NCI-H526 treated with DMSO at 0.1 percent for 48 hours (cell line): ENCODE measurements at places on chromosomes 2 and 18.

GRCh38 chr2:231613331-231613662 is 20.6 kb downstream of the TEX44 start:
- DNase-seq: peak; percentile 84

DNA sequence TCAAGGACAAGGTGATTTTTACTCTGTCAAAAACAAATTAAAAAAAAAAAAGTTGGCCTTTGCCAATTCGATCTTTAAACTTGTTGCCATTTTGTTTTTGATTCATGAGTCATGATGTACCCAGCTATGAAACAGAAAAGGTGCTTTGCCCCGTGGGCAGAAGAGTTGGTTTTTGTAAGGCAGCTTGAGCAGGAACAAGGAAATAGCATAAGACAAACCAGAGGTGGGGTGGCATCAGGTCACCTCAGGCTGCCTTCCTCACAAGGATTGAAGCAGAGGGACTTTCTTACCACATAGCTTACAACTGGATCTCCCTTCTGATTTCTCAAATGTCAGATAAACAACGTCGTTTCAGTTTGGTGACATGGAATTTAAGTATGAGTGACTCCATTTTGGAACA is 123.8 kb downstream of the ARL4C start:
- no peak for DNase-seq

GRCh38 chr18:22006458-22006857 is 162.9 kb upstream of the GATA6 start:
- no peak for DNase-seq

DNA sequence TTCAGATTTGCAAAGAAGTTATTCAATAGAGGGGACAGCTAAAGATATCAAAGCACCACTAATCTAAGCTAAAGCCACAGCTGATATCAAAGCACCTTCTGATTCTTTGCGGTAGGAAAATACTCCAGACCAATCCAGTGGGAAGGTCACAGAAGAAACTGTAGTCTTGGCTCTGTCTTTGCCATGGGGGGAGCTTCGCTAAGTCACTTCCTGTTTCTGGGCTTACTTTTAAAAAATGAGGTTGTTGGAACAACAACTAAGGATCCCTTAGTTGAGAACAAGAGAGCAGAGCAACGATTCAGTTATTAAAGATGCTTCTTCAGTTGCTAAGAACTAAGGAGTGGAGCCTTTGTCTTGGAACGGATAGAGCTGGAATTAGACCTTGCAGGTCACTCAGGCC is 12.2 kb downstream of the LPIN1 start:
- DNase-seq: no peak

DNA sequence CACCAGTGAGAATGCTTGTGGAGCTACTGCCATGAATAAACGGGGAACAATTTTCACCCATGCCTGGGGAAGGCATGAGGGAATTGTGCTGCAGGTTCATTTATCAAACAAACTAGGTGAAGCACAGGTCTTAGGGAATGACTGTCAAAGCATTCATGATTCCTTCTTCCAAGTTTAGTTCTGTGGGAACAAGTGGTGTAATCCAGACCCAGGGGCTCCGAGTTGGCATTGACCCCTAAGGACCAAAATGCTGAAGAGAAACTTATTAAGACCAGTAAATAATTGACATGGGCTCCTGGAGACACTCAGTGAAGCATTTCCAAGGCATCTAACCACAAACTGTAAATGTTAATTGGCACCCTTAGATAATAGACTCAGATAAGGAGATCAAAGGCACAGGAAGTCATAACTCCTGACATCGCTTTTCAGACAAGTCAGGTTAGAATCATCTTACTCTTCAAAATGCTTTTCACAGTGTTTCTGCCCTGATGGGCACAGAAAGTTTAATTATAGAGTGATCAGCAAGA is 96.9 kb downstream of the SPP2 start:
- DNase-seq: peak; percentile 24

- DNase-seq: no peak
Observed at GRCh38 chr2:172387361-172387760, 40.0 kb upstream of the ITGA6 start.

GRCh38 chr2:223232285-223232684 is 180.3 kb downstream of the KCNE4 start:
- DNase-seq: no peak

GRCh38 chr2:217941886-217942728 is 60.7 kb downstream of the TNS1 start:
- DNase-seq: no peak

DNA sequence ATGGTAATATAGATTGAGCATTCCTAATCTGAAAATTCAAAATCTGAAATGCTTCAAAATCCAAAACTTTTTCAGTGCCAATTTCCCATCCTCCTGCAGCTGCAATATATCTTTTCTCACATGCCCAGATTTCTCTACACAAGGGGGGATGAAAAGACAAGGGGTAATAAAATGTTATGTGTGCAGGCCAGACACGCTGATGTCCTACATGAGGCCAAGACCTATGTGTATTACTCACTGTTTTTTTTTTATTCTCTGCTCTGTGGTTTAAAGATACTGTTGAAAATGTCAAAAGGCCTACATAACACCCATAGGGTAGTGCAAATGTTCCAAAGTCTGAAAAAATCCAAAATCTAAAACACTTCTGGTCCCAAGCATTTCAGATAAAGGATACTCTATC is 41.2 kb upstream of the CWC22 start:
- DNase-seq: no peak

GRCh38 chr2:68544811-68545210 is 77.4 kb downstream of the APLF start:
- no peak for DNase-seq

DNA sequence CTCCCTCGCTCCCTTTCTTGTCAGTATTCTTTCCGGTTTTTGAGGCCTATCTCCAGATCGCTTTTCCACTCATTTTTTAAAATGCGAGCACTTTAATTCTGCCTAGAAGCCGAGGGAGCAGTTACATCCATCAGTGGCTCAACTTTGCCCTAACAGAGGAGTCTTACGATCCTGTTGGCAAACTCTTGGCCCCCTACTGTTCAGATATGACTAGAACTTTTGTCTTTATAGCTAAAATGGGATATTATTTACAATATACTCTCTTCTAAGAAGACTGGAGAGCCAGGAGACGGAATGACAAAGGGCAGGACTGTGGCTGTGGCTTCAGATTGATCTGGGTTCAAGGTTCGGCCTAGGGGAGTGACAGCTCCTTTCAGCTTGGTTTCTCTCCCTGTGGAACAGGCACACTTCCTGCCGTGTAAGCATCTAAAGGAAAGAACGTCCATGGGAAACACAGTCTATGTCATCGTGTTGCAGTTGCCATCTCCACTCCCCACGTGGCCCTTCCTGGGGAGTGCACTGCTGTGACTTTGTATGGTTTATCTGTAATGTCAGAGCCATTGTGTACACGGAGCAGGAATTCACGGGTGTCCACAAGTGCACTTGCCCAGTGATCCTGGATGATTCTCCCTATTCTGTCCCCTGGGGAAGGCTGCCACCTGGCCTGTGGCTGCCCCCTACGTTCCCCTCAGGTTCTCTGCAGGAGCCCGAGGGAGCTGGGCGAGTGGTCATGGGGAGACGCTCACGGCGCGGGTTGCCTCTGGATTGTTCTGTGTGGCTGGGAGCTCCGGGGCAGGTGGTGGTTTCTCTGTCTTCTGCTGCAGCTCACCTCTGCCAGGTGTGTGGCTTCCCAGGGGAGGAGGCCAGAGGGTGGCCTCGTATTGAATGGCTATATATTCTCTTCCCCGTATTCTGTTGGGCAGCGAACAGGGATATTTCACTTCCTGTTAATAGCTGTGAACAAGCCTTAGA is 222.0 kb downstream of the LDLRAD4 start:
- DNase-seq: peak; percentile 36

GRCh38 chr2:73006969-73007710 is 64.4 kb downstream of the SFXN5 start:
- DNase-seq: no peak

DNA sequence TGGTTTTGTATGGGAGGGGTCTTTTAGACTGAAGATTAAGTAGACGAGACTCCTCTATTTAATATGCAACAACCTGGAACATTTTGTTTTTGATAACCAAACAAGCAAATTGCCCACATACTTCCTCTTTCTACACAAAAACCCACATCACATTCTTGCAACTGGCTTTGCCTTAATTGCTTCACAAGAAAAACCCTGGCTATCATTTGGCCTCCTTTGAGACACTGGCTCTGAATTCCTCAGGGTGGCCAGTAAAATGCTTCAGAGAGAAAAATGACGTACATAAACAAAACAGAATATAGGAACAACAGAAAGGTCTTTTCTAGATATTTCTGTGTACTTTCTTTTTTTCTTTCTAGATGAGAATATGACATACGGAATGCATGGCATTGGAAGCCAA is 103.0 kb downstream of the TRIB2 start:
- no peak for DNase-seq
